ENCODE measurements at places on chromosomes 16 and 17.

DNA sequence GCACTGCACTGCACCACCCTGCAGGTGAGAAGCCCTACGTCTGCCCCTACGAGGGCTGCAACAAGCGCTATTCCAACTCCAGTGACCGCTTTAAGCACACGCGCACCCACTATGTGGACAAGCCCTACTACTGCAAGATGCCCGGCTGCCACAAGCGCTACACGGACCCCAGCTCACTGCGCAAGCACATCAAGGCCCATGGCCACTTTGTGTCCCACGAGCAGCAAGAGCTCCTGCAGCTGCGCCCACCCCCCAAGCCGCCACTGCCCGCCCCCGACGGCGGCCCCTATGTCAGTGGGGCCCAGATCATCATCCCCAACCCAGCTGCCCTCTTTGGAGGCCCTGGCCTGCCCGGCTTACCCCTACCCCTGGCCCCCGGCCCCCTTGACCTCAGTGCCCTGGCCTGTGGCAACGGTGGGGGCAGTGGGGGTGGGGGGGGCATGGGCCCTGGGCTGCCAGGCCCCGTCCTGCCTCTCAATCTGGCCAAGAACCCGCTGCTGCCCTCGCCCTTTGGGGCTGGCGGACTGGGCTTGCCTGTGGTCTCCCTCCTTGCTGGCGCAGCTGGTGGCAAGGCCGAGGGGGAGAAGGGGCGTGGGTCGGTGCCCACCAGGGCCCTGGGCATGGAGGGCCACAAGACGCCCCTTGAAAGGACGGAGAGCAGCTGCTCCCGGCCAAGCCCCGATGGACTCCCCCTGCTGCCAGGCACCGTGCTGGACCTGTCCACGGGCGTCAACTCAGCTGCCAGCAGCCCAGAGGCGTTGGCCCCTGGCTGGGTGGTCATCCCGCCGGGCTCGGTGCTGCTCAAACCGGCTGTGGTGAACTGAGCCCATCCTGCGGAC lies 14.2 kb downstream of the PAM16 start:
- no peak for DNase-seq

DNA sequence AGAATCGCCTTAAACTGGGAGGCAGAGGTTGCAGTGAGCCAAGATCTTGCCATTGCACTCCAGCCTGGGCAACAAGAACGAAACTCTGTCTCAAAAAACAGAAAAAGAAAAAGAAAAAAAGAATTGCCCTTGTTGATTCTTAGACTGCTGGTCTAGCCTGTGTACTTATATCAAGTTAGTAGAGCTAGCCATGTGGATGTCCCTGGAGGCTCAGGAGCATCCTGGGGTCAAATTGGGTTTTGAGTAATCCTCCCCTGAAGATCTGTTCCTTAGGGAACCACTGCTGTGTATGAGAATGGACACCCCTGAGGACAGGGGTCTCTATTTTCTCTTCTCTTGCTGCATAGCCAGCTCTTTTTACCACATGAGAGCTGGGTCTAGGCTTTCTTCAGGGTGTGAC lies 21.5 kb downstream of the SLC7A6OS start:
- no peak for DNase-seq

GRCh38 chr17:64006361-64007088 lies 8.4 kb downstream of the PRR29 start:
- peak; percentile 80 for DNase-seq

DNA sequence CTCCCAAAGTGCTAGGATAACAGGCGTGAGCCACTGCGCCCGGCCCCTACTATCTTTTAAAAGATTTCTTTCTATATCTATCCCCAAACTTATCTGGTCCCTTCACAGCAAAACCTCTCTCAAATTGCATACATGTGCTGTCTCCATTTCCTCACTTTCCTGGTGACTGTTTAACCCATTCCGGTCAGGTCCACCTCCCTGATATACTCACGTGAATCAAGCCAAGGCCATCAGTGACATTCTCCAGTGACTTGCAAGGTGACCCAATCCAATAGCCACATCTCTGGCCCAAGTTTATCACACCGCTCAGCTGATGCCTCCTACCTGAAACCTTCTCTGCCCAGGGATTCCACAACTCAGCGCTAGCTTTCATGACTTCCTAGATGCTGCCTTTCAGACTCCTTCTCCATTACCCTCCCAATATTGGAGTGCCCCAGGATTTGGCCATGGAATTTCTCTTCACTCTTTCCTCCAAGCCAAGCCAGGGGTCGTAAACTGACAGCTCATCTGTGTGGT lies 1.4 kb upstream of the CTCF start:
- no peak for DNase-seq

DNA sequence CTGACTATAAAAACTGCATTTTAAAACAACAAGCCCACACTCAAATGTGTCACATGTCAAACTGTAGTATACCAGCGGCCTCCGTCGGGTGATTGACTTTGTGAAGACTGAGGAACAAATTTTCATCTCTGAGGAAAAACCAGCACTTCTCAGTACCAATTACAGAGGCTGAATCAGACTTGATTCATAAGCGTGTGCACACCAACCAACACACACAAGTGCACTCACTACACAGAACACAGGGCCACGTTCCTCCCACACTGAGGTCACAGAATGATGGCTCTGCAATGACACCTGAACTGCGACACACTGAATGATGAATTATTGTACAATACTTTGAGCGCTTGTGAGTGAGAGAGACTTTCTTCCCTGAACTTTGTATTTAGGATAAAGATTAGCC lies 29.6 kb downstream of the XPO6 start:
- DNase-seq, result no peak

DNA sequence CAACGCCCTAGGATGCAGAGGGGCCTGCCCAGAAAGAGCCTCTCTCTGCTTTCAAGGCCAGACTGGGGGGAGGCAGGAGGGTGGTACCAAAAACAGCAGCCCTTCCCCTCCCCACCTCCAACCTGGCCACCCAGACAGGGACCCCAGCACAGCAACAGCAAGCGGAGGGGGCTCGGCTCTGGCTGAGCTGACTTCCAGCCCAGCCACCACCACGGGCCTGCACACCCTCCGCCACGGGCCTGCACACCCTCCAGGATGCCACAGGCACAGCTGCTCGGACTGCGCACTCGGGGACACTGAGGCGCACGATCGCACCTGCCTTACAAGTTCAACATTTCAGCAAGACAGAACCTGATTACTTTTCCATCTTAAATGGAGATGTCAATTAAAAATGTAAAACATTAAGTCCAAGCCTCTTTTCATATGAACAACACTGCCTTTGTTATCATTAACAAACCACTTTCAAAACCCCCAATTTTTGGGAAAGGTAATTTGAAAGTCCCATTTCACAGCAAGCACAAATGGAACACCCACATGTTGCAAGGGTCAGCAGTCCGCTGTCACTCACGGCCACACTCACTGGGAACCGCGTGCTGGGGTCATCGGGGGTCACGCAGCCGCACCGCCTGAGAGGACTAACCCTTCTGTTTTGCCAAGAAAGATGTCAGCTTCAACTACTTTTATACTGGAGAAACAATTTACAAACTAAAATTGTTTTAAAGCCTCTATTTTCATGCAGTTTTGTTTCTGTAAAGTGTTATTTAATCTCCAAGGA lies 76.4 kb downstream of the ANKRD11 start:
- no peak for DNase-seq

DNA sequence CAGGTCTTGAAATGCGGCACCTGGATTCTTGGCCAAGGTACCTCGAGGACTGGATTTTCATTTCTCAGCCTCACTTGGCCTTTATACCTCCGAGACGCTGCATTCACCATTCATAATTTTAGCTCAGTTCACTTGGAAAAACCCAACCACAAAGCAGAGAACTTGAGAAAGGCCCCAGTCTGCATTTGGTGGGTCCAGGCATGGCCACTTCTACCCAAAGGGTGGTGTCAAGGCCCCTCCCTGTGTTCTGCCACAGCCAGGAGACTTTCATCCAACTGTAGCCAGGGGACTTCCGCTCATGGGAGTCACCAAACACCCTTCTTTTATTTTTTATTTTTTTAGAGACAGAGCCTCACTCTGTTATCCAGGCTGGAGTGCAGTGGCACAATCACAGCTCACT lies 14.7 kb upstream of the TVP23A start:
- no peak for DNase-seq

- DNase-seq, result no peak
These were observed 121.0 kb upstream of the IRX3 start for GRCh38 chr16:54407596-54407995.
